ENCODE measurements at places on chromosomes 5 and 9. TPM values are rescaled to one million over a fixed set of nuclear protein-coding genes. Genes with fewer than 3 reads are reported as not detected.

The IFNA10 gene
- not detected for total RNA-seq

The IFNA2 gene
- total RNA-seq = not detected

The SELENOP gene
- total RNA-seq = 305 TPM

The GBGT1 gene
- total RNA-seq = 6.4 TPM

The GPR150 gene
- total RNA-seq = 0.06 TPM

The TMEM174 gene
- not detected for total RNA-seq

The IL9 gene
- total RNA-seq = not detected

The FBXL7 gene
- 21.2 TPM for total RNA-seq

The NAIF1 gene
- total RNA-seq = 11.1 TPM

The PCDHB15 gene
- total RNA-seq = 10.4 TPM

The FGF10 gene
- 9.4 TPM for total RNA-seq

The PCDHGB1 gene
- 6.4 TPM for total RNA-seq

The PCA3 gene
- total RNA-seq = 0.50 TPM

The PCDHGA12 gene
- total RNA-seq = 10.7 TPM

The OR2S2 gene
- not detected for total RNA-seq

The MEIKIN gene
- total RNA-seq = 1.9 TPM

The WNT8A gene
- total RNA-seq = not detected

The TMC1 gene
- total RNA-seq = 0.39 TPM

The FAM81B gene
- 26.9 TPM for total RNA-seq

The PCDHGA7 gene
- 6.6 TPM for total RNA-seq

The PCDHGB3 gene
- 6.0 TPM for total RNA-seq

The PCDHB12 gene
- total RNA-seq = 10.7 TPM

The PRLR gene
- total RNA-seq = 5.3 TPM

The SUSD1 gene
- 39.0 TPM for total RNA-seq

The LHX3 gene
- total RNA-seq = not detected

The CENPK gene
- 16.0 TPM for total RNA-seq

The GKAP1 gene
- total RNA-seq = 15.9 TPM

The FABP6 gene
- total RNA-seq = 2.8 TPM

The ERAP2 gene
- total RNA-seq = 2.9 TPM

The PCDHA11 gene
- 10.8 TPM for total RNA-seq

The BTNL8 gene
- total RNA-seq = 0.50 TPM

The MPDZ gene
- total RNA-seq = 84.6 TPM

Data from spinal cord (tissue), 10 donors.